LHCN-M2 (cell line): ENCODE measurements at places on chromosomes 4 and X.

DNA sequence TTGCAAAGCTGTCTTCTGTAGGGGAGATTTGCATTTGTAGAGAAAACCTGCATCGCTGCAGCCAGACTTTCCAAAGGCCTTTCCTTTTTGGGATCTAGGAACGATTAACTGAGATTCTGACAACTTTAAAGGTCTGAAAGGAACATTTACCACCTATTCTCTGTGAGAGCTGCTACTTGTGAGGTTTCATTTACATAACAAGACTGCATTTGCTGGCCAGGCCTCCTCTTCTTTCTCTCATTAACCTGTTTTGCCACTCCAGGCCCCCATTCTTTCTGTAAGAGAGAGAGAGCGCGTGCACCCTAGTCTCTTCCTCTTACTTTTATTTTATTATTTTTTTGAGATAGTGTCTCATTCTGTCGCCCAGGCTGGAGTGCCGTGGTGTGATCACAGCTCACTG, 31.6 kb downstream of the TMEM31 start:
- DNase-seq, result no peak

- no peak for DNase-seq
These were observed 108.7 kb upstream of the JADE1 start for GRCh38 chr4:128700659-128701350.

- DNase-seq, result no peak
These were observed 278.5 kb upstream of the TENM3 start for GRCh38 chr4:181964731-181965130.

DNA sequence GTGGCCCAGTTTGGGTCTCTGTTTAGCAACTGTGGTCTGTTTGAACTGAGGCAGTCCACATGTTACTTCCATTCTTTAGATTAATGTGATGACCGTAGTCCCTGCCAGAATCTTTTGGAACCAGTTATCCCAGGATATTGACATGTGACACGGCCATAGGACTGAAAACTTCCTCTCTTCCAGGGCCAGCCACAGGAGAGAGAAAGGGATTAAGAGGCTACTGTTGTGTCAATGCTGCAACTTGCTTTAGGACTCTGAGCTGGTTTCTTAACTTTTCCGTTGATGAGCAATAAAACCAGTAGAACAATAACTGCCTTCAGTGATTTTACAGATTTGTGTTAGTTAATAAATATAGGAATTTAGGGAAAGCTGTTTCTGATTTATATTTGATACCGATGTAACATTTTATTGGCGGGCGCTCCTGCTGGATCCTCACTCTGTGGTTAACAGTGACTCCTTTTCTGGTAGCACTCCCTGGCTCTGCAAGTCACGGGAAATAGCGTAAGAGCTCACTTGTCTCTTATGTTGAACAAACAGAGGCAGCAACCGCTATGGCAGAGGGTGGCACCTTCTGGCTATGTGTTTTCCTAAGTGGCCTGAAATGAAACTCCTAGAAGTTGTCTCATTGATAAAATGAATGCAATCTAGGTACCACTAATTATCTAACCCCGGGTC, 2.5 kb downstream of the TENM3 start:
- no peak for DNase-seq
